ENCODE measurements at places on chromosomes 1 and 21.

- DNase-seq, result no peak
Observed at GRCh38 chr1:234934611-234935033, 194.0 kb downstream of the TOMM20 start.

- no peak for DNase-seq
Observed at GRCh38 chr1:215002471-215002870, 80.1 kb upstream of the KCNK2 start.

- DNase-seq, result no peak
Observed at GRCh38 chr1:64681043-64681442, 63.8 kb upstream of the RAVER2 start.

DNA sequence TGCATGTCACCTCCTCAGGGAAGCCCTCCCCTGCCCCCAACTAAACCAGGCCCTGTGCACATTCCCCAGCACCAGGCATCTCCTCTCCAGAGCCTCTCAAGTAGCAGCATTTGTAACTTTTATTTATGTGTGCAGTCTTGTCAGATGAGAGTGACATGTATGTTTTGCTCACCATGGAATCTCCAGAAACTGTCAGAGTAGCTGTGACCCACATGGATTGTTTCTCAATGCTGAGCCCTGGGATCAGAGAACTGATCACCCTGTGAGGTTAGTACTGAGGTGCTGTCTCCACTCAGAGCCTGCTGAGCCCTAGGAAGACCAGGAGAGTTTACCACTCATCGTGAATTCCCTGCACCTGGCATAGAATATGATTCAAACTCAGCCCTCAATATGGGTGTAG lies 190.9 kb upstream of the EDN2 start:
- DNase-seq, result no peak

GRCh38 chr1:23023174-23023845 lies 4.0 kb downstream of the KDM1A start:
- no peak for DNase-seq

- no peak for DNase-seq
Observed at GRCh38 chr1:209585197-209585596, 1.7 kb downstream of the CAMK1G start.
